ENCODE measurements at places on chromosomes 5 and 9.

DNA sequence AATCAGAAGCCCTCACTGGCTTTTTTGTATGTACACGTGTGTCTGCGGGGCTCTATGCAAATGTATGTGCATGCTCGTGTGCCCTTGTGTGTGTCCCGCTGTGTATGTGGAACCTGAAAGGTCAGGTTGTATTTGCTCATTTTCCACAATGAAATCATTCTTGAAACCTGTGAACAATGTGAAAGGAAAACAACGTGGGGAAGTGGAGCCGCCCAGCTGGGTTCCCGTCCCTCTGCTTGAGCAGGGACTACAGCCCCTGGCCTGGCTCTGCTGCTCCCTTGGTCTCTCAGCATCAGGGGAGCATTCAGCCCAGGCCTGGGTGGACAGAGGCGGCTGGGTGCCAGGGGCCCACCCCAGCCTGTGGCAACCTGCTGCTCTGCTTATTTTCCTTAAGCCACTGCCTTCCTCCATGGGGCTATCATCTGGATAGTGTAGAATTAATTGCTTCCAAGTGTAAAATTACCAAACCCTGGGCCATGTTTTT, 3.0 kb downstream of the ECSCR start:
- no peak for DNase-seq

DNA sequence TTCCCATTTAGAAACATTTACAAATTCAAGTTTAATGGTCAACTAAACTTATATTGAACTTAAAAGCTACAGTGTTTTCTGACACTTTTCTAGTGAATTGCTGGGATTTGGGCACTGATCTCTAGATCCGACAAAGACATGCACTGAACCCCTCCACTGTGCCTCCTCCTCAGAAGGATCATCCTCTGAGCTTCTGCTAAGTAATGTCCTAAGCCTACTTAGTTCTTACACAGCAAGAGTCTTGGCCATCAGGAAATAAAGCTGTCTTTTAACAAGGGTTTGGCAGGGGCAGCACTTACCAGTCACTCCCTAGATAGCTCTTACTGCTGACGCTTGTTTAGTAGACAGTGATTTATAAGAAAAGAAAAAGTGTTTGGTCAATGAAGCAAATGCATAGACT, 50.5 kb downstream of the FAM81B start:
- DNase-seq, result no peak

DNA sequence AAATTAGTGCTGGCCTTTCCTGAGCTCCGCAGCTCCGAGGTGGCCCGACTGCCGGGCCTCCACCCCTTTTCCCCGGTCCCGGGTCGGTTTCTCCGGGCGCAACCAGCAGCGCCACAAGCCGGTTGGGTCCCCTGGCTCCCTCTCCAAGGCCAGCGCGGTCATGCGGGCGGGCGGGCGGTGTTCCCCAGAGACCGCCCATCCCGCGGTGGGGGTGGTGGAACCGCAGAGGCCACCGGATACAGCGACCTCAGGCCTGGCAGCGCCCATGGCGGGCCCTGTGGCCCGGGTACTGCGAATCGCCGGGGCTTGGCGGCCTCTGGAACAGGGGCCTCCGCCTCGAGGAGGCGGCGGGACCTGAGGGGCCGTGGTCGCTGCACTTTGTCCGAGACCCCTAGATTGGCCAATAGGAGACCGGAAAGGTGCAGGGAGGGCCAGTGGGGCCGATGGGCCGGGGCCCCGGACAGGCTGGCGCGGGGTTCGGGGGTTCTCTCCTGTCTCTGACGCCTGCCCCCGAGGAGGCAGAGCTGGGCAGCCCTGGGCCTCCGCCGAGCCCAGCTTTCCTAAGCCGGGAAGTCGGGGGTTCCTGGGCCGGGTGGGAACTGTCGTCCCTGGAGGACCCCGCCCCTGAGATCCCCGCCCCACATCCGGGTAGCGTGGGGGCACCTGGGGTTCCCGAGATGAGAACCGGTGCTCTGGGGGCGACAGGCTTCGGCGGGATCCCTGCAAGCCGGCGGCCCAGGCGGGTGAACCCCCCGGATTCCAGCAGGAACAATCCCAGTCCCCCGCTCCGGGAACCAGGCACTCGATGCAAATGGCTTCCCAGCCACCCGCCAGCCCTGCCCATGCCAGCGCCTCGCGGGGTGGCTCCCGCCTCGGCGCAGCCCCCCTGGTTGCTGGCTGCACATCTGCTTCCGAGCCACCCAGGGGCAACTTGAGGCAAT, 293.9 kb downstream of the ZSWIM6 start:
- DNase-seq, result peak; percentile 65

GRCh38 chr5:112625689-112626438, 111.8 kb upstream of the APC start:
- no peak for DNase-seq

DNA sequence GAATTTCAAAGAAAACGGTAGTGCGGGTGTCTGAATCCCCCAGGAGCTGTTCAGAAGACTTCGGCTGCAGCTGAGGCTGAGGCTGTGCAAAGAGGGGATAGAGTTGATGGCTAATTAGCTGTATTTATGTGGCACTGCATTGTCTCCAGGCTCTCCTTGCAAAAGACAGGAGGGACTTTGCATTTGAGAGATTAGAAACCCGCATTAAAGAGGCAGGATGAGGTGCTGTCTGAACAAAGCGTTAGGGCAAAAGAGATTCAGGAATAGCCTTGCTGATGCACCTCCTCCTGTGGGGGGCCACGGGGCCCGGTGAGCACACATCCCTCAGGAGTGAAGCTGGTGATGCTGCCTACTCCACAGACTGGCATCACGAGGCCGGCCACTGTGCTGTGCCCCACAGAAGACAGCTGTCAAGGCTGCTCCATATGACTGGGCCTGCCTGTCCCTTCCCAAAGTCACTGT, 343.6 kb upstream of the DAP start:
- DNase-seq, result no peak

DNA sequence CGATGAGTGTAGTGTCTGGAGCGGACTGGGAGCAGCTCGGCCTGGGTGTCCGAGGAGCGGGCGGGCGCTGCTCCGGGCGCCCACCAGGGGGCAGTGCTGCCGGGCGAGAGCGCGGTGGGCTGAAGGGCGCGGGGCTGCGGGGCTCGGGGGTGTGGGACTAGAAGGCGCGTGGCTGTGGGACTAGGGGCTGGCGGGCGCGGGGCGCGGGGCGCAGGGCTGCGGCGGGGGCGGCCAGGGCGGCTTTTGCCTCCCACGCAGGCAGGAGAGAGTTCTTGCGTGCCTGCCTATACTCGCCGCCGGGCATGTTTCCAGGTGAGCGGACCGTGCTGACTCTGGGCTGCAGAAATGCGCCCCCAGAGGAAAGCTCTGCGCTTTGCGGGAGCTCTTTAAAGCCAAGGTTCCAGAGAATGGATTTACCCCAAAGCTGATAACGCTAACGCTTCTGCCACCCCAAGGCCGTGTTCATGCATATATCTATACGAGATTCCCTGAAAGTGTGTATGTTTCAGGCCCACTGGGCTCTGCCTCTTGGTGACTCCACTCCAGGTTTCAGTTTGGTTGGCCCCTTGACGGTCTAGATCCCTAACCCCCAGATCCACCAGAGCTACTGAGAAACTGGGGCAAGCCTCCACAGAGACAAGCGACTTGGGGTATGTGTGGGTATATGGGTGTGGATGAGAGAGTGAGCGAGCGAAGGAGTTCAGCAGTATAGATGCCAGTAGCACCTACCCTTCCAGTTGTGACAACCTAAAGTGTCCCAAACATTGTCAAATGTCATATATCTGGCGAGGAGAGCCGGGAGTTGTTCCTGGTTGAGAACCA, 56.2 kb downstream of the ACER2 start:
- DNase-seq, result peak; percentile 75

- DNase-seq, result no peak
These were observed 6.9 kb downstream of the PCYOX1L start for GRCh38 chr5:149364719-149365118.

DNA sequence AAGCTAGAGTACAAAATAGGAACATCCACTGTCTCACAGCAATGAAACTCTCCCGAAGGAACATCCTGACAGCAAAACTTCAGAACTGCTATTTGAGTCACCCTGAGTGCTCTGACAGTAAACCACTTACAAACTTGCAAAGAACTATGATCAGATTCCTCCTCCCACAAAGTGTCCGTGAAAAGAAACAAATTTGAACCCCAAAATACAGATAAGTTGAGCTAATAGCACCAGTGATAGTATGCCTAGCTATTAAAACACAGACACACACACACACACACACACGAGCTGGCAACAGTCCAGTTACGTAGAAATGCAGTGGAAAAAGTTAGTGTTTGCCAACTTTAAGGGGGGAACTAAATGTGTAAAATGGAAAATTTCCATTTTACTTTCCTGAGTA, 3.1 kb upstream of the GLIS3 start:
- no peak for DNase-seq

DNA sequence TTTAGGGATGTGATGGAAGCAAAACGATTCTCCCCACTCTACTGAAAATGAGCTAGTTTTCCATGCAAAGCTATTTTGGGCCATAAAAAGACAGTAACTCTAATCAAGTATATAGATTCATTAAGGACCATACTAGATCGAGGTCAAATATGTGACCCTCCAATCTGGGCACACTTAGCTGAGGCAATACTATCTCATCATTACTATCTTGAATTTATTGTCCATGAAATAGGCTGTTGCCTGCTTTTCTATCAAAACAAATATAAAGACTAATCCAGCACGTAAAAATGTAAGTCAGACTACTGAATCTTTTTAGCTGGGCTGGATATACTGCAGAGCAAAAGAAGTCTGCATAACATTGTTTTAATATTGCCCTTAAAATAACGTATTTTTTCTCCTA, 943.1 kb downstream of the NR2F1-AS1 start:
- no peak for DNase-seq

- no peak for DNase-seq
These were observed 111.1 kb downstream of the ARHGAP26 start for GRCh38 chr5:142881076-142881783.

- DNase-seq, result no peak
These were observed 19.0 kb upstream of the PHF19 start for GRCh38 chr9:120895951-120896350.

DNA sequence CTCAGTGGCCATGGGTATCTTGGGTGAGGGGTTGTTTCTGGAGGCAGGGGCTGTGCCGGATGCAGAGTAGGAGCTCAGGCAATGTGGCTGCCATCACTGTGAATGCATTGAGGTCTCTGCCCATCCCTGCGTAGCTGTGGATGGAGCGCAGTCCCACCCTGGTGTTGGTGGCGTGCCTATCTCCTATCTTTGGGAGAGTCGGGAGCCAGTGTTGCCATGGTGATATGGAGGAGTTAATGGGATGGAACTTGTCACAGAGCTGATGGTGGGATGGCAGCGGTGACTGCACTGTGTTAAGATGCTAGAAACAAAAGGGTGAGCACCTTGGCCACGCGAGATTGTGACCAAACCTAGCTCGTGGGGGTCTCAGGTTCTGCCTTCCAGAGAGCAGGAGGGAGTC, 197.3 kb downstream of the MELK start:
- no peak for DNase-seq

DNA sequence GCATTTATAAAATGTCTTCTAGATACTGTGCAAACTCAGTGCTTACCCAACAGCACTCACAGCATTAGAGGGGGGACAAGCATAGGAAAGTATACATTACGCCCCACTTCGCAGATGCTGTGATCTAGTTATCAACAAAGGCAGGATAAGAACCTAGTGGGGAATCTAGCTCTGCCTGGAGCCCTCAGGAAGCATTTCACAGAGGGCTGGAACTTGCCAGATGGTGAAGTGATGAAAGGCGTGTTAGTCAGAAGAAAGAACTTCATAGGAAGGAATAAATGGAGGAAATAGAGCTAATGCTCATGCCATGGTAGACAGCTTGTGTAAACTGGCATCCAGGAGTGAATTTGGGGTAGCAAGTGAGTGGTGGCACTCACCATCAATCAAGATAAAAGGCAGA, 25.8 kb downstream of the DIRAS2 start:
- no peak for DNase-seq

GRCh38 chr5:171823269-171823668, 37.7 kb downstream of the SMIM23 start:
- DNase-seq, result no peak

DNA sequence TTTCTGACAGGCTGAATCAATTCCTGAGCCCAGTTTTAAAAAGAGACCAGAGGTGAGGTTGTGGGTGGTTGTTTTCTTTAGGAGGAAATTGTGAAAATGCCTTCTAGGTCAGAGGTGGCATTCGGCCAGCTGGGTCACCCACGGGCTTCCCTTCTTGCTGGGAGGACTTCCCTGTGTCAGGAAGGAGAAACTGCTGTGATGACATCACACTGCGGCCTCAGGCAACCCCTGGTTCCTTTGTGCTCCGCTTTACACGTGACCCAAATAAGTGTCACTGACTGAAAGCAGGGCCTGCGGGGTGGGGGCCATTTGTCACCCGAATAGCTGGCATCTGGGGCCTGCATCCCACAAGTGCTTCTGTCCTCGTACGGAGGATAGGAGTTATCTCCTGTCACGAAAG, 39.7 kb downstream of the FABP6 start:
- no peak for DNase-seq

DNA sequence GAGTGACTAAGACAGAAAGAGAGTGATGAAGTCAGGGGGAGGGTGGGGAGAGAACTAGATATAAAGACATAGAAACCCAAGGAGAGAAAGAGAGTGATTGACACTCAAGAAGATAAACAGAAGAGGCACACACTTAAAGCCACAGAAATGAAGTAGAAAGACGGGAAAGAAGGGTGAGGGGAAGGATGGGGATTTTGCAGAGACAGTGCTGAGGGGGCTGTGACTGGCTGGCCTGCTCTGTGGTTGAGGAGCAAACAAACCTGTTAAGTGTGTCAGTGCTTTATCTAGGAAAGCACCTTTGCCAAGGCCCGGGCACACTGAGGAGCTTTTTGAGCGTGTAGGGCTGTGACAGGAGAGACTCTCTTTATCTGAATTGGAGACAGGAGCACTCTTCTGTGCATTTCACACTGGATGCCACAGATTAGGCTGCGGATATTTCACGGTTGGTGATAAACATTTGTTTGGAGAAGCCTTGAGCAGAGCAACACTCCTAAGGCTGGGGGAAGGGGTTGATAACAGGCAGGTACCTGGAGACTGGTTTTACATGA, 109.1 kb downstream of the DOCK2 start:
- no peak for DNase-seq

DNA sequence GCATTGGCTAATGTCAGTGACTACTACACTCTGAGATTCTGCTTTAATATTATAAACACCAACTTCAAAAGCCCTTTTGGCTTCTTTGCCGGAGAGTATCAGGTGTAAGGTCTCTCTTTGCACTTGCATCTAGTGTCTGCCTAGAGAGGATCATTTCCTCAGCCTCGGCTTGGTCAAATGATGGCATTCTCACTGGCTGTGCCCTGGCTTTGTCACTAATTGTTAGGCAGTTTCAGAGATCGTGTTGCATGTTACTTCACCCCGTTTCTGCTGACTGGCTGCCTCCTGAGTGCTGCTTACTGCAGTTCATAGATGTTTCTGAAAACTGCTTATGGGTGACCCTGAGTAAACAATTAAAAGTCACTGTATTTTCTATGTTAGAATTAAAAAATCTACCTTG, 48.8 kb downstream of the SLC1A3 start:
- DNase-seq, result no peak

All from stimulated activated naive CD8-positive, alpha-beta T cell treated with anti-CD3 and anti-CD28 coated beads, Interleukin-15, amount 100 ng/mL, for 72 hours (primary cell).